ENCODE measurements at places on chromosomes 1 and 21.

DNA sequence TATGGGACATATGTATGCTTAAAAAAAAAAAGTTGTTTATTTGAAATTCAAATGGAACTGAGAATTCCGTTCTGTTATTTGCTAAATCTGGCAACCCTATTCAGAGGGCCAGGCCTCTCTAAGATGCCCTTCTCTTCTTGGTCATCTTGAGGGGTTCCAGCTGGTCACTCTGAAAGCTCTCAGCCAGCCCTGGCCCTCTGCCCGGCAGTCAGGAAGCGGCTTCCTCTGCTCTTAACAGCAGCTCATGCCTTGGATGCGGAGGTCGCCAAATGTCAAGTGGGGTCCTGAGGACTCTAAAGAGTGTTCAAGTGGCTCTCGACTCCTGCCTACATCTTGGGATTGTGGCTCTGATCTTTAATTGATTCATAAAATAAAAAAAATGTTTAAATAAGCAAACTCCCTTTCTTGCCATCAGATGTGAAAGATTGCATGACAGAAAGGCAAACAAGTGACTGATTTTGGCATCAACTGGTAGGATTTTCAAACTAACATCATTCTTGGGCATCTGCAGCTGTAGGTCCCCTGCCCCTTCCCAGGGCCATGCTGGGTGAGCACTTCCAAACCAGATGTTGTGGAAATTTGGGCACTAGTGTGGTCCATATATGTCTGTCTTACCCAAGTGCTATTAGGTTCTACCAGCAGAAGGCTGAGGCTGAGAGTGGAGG lies 130.8 kb downstream of the PRDM2 start:
- H3K36me3 ChIP-seq: no peaks in the 10 kb centered on the region
- peaks cover 2% of the 10 kb centered on the region for H3K4me1 ChIP-seq
- no peak overlapping the region for H3K4me3 ChIP-seq
- no peak for DNase-seq
- H3K27ac ChIP-seq: no peak overlapping the region
- H3K27me3 ChIP-seq: no peaks in the 10 kb centered on the region

GRCh38 chr1:67626090-67626860 lies 58.7 kb upstream of the GADD45A start:
- DNase-seq: no peak
- no peaks in the 10 kb centered on the region for H3K4me1 ChIP-seq
- no peaks in the 10 kb centered on the region for H3K27me3 ChIP-seq
- no peak overlapping the region for H3K4me3 ChIP-seq

- H3K4me1 ChIP-seq: peaks cover 5% of the 10 kb centered on the region
- no peak for DNase-seq
- H3K27ac ChIP-seq: no peak overlapping the region
- no peaks in the 10 kb centered on the region for H3K27me3 ChIP-seq
These were observed 56.9 kb downstream of the LPAR3 start for GRCh38 chr1:84836145-84836544.

DNA sequence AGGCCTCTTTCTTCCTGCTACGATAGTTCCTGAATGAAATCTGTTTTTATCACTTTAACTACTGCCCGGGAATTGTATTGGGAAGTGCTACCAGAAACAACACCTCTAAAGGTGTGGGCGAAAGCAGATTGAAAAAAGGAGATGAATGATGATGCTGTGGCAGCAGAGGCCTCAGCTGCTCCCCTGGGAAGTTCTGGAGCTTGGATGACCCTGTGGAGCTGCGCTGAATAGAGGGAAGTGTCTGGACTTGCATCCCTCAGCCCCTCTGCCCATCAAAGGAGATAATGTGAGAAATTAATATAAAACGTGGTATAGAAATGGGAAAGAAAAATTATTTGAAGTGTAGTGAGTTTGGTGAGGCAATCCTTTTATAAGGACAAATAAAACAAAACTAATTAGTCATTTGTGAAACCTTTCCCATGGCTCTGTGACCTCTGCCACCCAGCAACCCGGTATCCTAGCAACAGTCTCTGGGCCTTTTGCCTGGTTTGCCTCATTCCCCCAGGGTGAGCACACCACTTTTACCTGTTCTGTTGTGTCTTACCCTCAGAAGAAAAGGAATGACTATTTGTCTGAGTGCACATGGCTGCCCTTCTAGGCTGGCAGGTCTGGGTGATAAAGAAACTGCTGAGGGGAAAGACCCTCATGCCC lies 21.3 kb downstream of the OVAAL start:
- H3K27me3 ChIP-seq: no peaks in the 10 kb centered on the region
- H3K36me3 ChIP-seq: no peaks in the 10 kb centered on the region
- no peak overlapping the region for H3K4me3 ChIP-seq
- H3K27ac ChIP-seq: no peak overlapping the region
- no peak for DNase-seq

GRCh38 chr1:63524201-63524600 lies 876 bp downstream of the EFCAB7 start:
- H3K4me1 ChIP-seq: peaks cover 26% of the 10 kb centered on the region
- no peaks in the 10 kb centered on the region for H3K36me3 ChIP-seq
- H3K4me3 ChIP-seq: peak overlapping the region; percentile 99
- peak overlapping the region; percentile 63 for H3K27ac ChIP-seq

- H3K27me3 ChIP-seq: peaks cover 26% of the 10 kb centered on the region
- H3K4me3 ChIP-seq: no peak overlapping the region
- peak; percentile 14 for DNase-seq
- no peaks in the 10 kb centered on the region for H3K36me3 ChIP-seq
These were observed 8.1 kb downstream of the C1orf116 start for GRCh38 chr1:207024202-207025145.

DNA sequence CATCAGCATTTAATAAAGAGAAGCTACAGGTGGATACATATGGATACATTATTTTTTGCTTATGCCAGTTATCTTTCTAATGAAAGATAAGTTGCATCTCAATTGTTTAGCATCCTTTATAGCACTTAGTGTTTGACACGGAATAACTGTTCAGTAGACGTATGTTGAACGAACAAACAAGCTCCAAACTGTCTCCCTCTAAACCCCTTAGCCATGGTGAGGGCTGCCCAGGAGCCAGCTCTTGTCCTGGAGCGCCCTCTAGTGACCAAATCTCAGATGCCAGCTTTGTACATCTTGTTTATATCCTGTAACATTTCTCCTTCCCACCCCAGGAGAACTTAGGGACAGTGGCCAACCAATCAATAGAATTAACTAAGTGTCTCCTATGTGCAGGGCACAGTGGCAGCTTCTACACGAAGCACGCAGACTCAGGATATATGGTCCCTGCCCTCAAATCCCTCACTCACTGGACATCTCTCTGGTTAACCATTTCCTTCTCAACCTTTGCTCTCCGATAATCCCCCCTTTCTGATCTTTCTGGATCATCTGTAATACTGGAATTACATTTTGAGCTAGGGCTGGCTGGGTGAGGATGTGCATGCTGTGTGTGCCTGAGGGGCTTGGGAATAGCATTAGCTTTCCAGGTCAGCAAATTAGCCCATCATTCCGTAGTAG lies 22.9 kb downstream of the KCNA10 start:
- peak; percentile 66 for DNase-seq
- H3K27me3 ChIP-seq: no peaks in the 10 kb centered on the region
- no peaks in the 10 kb centered on the region for H3K4me1 ChIP-seq
- H3K4me3 ChIP-seq: no peak overlapping the region

- H3K27me3 ChIP-seq: peaks cover 64% of the 10 kb centered on the region
- H3K4me3 ChIP-seq: no peak overlapping the region
- H3K4me1 ChIP-seq: peaks cover 15% of the 10 kb centered on the region
- no peaks in the 10 kb centered on the region for H3K36me3 ChIP-seq
- no peak for DNase-seq
These were observed 65.5 kb upstream of the LAPTM5 start for GRCh38 chr1:30822966-30823581.

- H3K4me3 ChIP-seq: no peak overlapping the region
- H3K36me3 ChIP-seq: peaks cover 13% of the 10 kb centered on the region
- H3K27ac ChIP-seq: no peak overlapping the region
- no peaks in the 10 kb centered on the region for H3K27me3 ChIP-seq
- H3K4me1 ChIP-seq: peaks cover 28% of the 10 kb centered on the region
These were observed 31.8 kb downstream of the DIPK1A start for GRCh38 chr1:92929461-92929860.

GRCh38 chr1:89068291-89068690 lies 3.3 kb upstream of the GBP1 start:
- H3K4me1 ChIP-seq: peaks cover 35% of the 10 kb centered on the region
- no peak overlapping the region for H3K4me3 ChIP-seq
- H3K27ac ChIP-seq: peak overlapping the region; percentile 77
- DNase-seq: no peak
- no peaks in the 10 kb centered on the region for H3K27me3 ChIP-seq

DNA sequence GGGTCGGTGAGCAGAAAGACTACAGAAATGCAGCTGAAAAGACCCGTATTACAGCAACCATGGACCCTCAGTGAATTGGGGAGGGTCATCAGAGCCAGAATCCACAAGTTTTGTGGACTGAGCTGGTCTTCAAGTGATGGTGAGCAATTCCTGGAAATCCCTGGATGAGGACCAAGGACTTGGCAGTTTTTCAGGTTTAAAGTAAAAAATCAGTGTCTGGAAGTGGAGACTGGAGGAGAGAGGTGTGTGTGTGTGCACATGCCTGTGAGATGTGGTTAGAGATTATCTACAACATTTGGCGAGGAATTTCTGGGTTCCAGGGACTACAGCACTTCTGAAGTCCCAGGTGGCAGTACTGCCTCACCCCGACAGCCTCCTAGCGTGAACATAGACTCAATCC lies 56.4 kb downstream of the KIRREL1 start:
- H3K4me1 ChIP-seq: no peaks in the 10 kb centered on the region
- H3K36me3 ChIP-seq: no peaks in the 10 kb centered on the region
- no peak for DNase-seq
- no peak overlapping the region for H3K4me3 ChIP-seq
- no peaks in the 10 kb centered on the region for H3K27me3 ChIP-seq

DNA sequence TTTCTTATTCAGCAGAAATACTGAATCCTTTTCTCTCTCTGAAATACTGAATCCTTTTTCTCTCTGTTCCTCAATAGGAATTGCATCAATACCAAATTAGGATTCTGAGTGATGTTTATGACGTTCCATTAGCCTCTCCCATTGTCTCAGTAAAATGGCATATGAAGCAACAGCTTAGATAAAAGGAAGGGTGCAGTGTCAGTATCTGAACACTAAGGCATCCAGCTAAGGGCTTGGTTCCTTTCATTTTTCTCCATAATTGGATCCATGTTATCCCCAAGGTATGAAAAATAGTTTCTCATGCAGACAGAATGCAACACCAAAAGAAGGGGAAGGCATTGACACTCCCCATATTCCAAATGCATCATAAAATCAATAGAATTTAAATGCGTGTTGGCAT lies 61.5 kb upstream of the RAVER2 start:
- no peak for DNase-seq
- no peak overlapping the region for H3K27ac ChIP-seq
- H3K4me3 ChIP-seq: no peak overlapping the region
- H3K4me1 ChIP-seq: no peaks in the 10 kb centered on the region

DNA sequence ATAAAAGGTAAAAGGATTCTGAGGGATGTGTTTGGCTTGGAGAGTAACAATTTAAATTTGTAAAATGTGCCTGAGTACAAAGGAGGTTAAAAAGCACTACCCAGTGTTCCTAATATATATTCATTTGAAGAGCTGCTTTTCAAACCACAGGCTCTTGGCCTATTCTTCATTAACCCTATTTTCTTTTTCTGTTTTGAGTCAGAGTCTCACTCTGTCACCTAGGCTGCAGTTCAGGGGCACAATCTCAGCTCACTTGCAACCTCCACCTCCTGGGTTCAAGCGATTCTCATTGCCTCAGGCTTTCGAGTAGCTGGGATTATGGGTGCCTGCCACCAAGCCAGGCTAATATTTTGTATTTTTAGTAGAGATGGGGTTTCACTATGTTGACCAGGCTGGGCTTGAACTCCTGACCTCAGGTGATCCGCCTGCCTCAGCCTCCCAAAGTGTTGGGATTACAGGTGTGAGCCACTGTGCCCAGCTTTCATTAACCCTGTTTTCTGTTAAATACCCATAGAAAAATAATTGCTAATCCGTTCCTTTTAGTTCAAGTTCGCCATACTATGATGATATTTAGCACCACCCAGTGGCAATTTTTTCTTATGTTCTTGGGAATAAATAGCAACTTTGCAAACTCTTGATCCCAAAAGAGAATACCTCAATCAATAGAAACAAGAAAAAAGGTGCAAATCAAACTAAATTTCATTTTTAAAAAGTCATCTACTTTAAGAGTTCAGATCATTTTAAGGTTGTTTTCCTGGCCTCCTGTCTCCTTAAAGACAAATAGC lies 30.5 kb downstream of the ZBTB8OS start:
- H3K4me1 ChIP-seq: peaks cover 33% of the 10 kb centered on the region
- peaks cover 49% of the 10 kb centered on the region for H3K36me3 ChIP-seq
- H3K4me3 ChIP-seq: no peak overlapping the region
- peak; percentile 3 for DNase-seq
- no peaks in the 10 kb centered on the region for H3K27me3 ChIP-seq
- H3K27ac ChIP-seq: peak overlapping the region; percentile 45

DNA sequence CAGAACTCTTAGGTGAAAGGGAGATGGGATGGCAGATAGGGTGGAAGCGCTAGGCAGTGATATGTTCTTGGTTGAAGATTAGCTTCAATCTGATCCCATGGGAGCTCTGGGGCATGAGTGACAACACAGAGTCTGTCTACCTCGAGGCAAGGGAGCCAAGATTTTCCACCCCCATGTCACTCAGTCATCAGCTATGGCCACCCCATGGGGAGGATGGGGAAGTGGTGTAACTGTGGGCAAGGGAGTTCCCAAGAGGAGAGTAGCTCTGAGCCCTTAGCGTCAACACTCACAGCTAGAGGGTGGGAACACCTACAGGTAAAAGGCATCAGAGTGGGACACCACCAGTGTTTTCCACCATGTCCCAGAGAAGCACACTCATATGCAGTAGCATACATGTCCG lies 30.3 kb upstream of the C1QA start:
- no peak overlapping the region for H3K27ac ChIP-seq
- H3K27me3 ChIP-seq: peaks cover 71% of the 10 kb centered on the region
- no peaks in the 10 kb centered on the region for H3K36me3 ChIP-seq
- H3K4me3 ChIP-seq: no peak overlapping the region
- no peaks in the 10 kb centered on the region for H3K4me1 ChIP-seq
- no peak for DNase-seq

GRCh38 chr1:175731581-175731980 lies 11.8 kb downstream of the TNR start:
- peaks cover 6% of the 10 kb centered on the region for H3K27me3 ChIP-seq
- DNase-seq: no peak
- no peak overlapping the region for H3K4me3 ChIP-seq
- H3K4me1 ChIP-seq: no peaks in the 10 kb centered on the region

Measured in activated naive CD8-positive, alpha-beta T cell treated with anti-CD3 and anti-CD28 coated beads for 36 hours (primary cell).